ENCODE measurements at places on chromosomes 1 and 21.
A peak's percentile ranks its signal among the peaks of the same experiment; 100 is the strongest.

DNA sequence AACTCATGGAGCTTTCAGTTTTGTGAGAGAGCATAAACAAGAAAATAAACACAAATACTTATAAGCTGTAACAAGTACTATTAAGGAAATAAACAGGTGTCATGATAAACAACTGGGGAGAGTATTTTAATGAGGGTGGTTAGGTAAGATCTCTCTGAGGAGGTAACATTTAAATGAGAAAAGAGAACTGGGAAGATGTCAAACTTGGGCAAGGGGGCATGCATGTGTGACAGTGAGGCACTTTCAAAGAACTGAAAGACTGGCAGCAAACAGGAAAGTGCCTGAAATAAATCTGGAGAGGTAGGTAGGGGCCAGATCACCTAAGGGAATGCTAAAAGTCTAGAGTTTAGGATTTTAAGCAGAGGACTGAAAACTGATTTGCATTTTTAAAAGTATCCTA lies 37.8 kb downstream of the NSL1 start:
- no peak for DNase-seq

DNA sequence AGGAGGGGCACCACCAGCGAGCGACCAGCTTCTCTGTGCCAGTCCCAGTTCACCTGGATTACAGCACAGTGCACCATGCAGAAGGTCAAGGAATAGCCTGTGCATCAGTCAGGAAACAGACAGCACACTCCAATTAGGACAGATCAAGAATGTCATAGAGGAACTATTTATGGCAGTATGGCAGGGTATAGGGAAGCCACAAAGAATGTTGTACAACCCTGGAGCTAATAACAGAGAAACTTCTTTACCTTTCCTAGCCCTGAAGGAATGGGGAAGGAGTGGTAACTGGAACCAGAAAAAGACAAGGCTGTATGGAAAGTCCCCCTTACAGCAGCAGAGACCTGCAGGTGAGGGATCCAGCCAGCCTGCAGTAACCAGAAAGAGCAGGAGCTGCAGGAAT lies 87.8 kb upstream of the USP24 start:
- DNase-seq: no peak

- DNase-seq: no peak
Measured at GRCh38 chr1:3089490-3089889, 20.5 kb downstream of the PRDM16 start.

DNA sequence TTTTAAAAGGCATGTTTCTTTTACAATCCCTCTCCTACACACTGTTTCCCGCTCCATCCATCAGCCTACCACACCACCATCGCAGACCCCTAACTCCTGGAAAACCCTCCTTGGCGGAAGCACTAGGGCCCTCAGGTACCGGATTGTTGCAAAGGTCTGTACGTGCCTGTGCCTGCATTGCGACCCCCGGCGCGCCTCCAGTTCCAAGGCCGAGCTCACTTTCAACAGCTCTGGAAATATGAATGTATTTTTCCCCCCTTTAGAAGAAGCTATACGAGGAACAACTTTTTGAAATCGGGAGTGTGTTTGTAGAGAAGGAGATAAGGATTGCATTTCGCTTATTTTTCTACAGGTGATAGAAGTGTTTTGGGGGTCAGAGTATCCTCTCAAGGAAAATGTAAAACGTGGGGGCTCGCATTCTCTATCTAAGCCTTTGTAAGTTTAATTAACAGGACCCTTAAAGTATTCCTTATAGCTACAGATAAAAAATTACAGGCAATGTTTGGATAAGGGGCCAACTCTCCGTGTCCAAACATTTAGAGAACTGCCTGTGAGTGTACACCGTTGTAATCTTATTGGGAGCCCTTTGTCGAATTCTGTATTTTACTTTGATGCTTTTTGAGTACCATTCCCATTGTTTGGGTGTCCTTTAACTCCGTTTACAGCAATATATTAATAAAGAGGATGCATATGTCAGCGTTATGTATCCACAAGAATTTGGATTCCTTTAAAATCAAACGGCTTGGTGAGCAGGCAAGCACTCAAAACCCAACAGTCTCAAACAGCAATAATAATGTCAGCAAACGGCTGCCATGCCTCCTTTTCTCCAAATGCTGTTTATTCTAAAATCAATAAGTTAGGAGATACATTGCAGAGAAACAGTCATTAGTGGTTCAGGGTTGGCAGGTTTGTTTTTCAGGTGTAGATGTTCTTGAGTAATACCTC lies 5.9 kb downstream of the PRRX1 start:
- DNase-seq: no peak

- peak; percentile 25 for DNase-seq
Measured at GRCh38 chr1:53413175-53414001, 45.8 kb upstream of the DMRTB1 start.

DNA sequence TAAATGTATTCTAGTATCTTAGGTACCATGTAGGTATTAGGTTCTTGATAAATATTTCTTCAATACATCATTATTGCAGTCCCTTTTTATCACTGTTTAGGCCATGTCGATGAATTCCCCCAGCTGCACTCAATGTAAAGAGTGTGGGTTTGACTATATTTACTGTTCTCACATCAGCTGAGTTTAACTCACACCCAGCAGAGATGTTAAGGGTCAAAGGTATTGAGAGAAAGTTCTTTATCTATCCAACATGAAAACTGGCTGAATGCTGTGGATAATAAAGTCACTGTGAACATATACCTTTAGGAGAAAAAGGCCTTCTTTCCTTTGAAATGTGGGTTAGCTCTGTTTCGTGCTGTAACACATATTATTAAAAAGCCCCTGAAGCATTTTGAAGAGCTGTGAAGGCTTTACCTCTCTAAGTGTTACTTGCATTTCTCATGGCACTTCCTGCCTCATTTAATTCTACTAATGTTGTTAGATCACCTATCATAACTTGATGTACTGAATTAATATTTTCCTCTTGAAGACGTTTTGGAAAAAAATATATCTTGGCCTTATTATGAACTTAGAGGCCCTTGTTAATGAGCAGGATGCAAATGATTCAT lies 19.1 kb upstream of the LYST start:
- no peak for DNase-seq

GRCh38 chr1:196071447-196071846 lies 536.8 kb downstream of the KCNT2 start:
- no peak for DNase-seq

DNA sequence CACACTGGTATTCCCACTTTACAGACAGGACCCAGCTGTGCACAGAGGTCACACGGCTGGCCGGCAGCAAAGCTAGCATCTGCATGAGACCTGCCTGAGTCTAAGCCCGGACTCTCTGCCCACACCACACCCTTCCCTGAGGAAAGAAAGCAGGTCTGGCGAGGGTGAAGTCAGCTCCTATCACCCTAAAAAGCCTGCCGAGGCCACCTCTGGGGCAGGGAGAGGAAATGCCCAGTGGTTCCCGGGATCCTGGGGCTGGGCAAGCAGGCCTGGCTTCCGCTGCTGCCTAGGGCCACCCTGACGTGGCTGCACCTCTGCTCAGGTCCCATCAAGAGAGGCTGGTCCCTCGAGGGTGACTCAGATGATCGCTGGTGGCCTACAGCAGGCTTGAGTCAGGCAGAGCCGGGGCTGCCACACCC lies 42.2 kb downstream of the RAP1GAP start:
- DNase-seq: no peak

GRCh38 chr21:31708541-31708940 lies 23.4 kb downstream of the SCAF4 start:
- DNase-seq: no peak
